Lung microvascular endothelial cell (primary cell): ENCODE measurements at places on chromosomes 4 and X.

GRCh38 chr4:4559596-4559995, 17.7 kb upstream of the STX18 start:
- DNase-seq: no peak

DNA sequence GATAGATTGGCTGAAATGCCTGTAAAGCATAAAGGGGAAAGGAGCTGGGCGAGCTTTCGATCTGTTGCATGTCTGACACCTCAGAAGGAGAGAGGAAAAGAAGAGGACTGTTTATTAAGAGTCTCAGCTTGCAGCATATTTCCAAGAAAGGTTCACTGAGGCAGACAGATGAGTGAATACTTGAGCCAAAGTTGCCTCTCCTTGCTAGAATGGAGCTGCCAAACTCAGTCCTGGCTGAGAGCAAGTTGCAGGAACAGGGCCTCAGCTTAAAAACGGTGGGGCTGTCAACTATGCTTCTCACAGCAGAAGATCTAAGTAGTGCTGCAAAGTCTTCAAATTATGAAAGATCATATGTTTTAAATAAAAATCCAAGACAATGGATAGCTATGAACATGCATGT, 707.5 kb downstream of the PCDH7 start:
- DNase-seq: no peak

- DNase-seq: no peak
Observed at GRCh38 chrX:116172976-116173375, 2.4 kb downstream of the AGTR2 start.

DNA sequence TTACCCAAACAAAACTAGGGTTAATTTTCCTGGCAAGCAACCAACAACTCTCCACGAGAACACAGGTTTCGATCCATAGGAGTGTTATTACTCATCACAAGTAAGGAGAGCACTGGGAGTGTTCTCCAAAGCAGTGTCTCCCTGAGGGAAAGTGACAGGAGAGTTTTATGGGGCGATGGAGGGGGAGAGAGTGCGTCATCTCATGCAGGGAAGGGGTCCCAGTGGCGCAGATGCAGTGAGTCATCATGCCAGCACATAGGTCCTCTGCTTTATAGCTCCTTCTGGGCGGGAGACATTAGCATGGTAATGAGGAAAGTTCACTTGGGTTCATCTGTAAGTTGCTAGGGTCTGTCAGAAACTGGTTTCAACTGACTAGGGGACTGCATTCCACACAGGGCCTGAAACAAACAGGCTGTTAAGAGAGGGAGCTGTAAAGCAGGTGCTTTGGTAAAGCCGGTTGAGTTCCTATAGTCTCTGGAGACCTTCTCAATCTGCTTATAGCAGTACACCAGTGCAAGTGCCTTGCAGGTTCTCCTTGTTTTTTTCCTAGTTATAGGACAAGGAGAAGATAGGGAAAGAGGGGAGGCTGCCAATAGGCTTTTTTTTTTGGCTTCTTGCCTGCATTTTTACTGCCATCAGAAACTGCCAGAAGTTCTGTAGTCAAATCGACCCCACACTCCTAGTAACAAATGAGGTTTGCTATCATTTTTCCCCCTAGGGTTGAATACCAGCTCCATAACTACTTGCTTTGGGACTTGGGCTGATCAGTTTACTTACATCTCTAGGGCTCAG, 12.8 kb upstream of the BOD1L1 start:
- DNase-seq: peak; percentile 39

GRCh38 chrX:139905743-139906142, 27.1 kb downstream of the ATP11C start:
- no peak for DNase-seq

- DNase-seq: peak; percentile 90
Observed at GRCh38 chrX:41491267-41492004, 44.3 kb downstream of the NYX start.

DNA sequence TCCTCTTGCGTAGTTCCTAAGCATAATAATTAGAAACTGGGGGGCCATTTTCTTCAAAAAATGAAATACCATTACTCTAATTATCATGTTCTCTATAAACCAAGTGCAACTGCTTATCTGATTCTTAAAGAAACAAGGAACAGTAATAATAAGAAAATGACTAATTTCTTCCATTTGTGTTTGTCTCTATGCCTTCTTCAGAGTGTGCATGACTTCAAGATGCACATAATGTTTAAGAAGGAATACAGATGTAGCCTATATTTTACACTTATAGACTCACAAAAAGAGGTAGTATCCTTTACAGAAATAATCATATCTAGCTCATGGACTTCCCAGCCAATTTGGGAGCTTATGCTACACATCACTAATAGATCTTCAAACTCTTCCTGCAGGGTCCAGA, 131.7 kb downstream of the CHRNA9 start:
- no peak for DNase-seq

GRCh38 chr4:129515356-129515755, 419.4 kb downstream of the C4orf33 start:
- peak; percentile 15 for DNase-seq

DNA sequence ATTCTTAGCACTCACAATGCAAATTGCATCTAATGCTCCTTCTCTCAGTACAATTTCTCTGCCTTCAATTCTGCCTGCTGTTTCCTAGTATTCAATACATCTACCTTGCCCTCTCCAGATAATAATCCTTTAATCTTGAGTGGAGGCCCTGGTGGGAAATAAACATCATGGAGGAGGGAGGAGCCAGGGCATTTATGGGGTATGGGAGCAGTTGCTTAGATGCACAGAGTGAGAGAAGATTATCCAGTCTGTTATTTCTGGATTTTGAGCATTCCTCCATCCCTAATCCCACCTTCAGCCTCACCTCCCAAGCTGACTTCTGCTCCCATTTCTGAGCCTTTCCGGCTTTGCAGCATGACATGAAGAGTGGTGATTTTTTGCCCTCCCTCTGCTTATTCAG, 127.9 kb upstream of the PPP3CA start:
- no peak for DNase-seq

GRCh38 chr4:73099143-73099542, 29.6 kb upstream of the COX18 start:
- DNase-seq: no peak

DNA sequence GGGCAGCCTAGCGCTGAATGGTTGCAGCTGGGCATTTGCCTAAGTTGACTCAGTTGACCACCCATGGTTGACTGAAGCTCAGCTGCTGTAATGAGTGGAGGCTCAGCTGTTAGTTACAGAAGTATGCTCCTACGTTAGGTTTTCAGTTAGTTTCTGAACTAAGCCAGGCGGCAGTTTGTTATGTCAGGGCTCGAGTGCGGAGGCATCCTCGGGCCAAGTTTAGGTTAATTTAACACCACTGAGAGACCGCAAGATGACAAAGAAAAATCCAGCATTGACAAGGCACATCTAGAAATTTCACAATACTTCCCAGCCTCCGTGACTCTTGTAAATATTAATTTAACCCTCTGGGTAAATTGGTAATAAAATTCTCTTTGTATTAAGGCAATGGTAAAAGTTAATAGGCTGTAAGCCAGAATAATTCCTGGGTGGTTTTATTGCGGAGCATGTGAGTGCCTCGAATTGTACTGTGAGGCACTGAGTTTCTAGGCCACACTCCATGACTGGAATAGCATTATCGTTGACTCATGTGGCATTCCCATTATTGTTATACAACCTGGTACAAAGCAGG, 33.1 kb upstream of the CDKN2AIP start:
- DNase-seq: no peak

DNA sequence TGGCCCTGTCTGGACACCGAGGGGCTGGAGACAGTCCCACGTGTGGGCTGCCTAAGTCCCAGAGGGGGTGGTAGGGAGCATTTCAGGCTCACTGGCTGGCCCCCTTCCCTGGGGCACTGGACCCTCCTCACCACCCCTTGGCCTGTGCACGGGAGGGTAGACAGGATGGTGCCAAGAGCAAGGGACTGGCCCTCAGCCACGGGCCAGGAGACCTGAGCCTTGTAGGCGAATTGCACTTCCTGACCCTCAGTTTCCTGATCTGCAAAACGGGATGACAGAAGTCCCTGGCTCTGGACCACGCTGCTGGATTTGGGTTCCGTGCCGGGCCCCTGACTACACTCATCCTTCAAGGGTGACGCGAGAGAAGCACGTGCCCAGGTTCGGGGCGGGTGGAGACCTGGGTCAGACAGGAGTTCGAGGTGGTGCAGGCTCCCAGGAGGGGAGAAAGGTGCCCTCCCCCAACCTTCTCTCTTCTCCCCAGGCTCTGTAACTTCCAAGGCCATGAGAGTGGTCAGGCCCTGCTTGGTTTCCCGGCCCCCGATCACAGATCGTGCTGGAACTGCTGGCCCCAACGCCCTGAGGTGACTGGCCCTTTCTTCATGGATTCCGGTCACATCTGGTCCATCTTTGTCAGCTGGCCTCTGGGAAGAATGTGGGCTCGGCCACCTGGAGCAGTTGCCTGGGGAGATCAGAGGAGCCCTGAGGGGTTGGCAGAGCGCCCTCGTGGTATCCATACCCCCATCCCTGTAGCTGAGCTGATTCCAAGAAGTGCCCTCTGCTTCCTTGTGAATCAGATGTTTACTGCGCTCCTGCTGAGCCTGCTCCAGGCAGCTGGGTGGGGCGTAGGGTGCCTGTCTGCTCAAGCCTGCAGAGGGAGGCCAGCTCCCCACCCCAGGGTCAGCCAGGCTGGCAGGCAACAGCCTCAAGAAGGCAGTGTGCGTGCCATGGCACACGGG, 3.3 kb downstream of the SH3BP2 start:
- peak; percentile 66 for DNase-seq

- DNase-seq: no peak
Observed at GRCh38 chr4:36737691-36738090, 456.3 kb downstream of the DTHD1 start.

- no peak for DNase-seq
Observed at GRCh38 chrX:63993936-63994335, 208.9 kb upstream of the ARHGEF9 start.

GRCh38 chr4:2733001-2733843, 22.9 kb downstream of the TNIP2 start:
- DNase-seq: no peak

GRCh38 chr4:74330295-74330750, 22.1 kb downstream of the EPGN start:
- no peak for DNase-seq

GRCh38 chrX:48492293-48492910, 16.4 kb upstream of the PORCN start:
- DNase-seq: no peak

GRCh38 chr4:169229571-169230028, 41.2 kb downstream of the SH3RF1 start:
- no peak for DNase-seq

GRCh38 chr4:141027421-141027820, 105.8 kb downstream of the RNF150 start:
- no peak for DNase-seq

DNA sequence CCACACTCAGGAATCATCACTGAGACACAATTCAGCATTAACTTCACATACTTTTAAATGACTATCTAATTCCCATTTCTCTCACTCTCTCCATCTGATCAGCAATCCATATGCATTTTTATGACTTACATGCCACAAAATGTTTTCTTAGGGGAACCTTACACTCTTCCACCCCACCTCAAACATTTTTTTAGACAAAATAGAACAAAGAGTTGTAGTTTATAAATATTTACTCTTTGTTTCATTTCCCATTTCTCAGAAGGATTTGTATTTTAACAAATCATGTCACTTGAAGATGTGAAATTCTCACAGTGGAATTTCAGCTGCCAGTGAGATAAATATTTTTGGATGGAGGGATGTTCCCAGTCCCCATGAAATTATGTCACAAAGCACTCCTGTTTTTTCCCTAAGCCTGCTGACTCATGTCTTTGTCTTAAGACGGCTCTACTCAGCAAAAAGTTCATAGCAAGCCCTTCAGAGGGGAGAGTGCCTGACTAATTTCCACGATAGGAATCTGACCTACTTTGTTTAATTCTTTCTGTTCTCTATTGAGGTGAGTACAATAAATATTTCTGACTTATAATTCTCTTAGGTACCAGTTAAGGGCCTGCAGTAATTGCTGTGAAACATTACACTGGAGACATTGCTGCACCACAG, 257.7 kb downstream of the THOC2 start:
- no peak for DNase-seq

- no peak for DNase-seq
Observed at GRCh38 chrX:37717708-37718107, 32.1 kb downstream of the XK start.

GRCh38 chr4:141328560-141329173, 108.0 kb downstream of the ZNF330 start:
- no peak for DNase-seq

- no peak for DNase-seq
Observed at GRCh38 chr4:105305019-105305836, 158.6 kb downstream of the TET2 start.

DNA sequence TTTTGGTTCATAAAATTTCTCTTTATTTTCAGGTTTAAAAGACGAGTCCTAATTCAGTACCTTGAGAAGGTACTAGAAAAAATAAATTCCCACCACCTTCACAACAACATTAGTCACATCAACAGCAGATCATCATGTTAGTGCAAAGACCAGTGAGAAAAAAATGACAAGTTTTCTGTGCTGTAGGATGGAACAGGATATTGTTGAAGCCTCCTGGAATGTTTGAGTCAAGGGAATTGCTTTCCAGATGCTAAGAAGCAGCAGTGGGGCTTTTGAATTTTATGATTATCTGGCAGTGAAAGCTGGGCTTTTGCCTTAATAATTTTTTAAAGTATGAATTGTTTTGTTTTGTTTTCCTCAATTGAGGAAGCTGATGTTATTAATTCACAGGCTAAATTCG, 61.0 kb downstream of the INTS6L start:
- no peak for DNase-seq
